NCI-H1105 (cell line): ENCODE measurements at places on chromosomes 5 and 9.

- no peak for DNase-seq
These were observed 267.6 kb upstream of the TNC start for GRCh38 chr9:115385383-115386122.

GRCh38 chr5:143796753-143797152, 15.2 kb upstream of the HMHB1 start:
- no peak for DNase-seq

DNA sequence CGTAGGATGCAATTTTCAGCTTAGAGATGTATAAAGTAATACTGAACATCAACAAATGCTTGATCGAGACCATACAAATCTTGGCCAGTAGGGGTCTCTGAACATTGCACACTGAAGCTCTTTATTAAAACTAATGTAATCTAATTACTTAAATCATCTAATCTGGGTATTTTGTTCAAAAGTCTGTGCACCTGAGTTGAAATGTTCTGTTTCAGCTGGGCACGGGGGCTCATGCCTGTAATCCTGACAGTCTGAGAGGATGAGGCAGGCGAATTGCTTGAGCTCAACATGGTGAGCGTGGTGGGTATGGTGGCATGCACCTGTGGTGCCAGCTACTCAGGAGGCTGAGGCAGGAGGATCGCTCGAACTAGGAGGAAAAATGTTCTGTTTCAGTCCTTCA, 41.0 kb downstream of the ESM1 start:
- DNase-seq, result no peak

DNA sequence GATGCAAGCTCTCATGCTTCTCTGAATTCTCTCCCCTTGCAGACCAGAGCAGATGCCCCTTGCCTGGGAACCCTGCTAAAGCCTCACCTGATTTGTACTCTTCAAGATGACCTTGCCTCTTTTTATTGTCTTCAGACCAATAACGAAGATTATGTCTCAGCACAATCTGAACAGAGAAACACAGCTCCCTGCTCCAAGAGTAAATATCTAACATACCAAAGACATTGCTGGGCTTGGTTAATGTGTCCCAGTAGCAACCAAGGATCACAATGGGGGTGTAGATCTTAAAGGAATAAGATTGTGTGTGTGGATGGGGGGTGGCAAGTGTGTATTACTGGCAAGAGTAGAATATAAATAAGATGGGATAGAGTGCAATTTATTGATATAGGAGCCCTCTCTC, 67.6 kb upstream of the LHFPL2 start:
- DNase-seq, result no peak
